ENCODE measurements at places on chromosomes 4 and X.

- DNase-seq, result no peak
Observed at GRCh38 chrX:123993326-123993725, 31.8 kb downstream of the STAG2 start.

DNA sequence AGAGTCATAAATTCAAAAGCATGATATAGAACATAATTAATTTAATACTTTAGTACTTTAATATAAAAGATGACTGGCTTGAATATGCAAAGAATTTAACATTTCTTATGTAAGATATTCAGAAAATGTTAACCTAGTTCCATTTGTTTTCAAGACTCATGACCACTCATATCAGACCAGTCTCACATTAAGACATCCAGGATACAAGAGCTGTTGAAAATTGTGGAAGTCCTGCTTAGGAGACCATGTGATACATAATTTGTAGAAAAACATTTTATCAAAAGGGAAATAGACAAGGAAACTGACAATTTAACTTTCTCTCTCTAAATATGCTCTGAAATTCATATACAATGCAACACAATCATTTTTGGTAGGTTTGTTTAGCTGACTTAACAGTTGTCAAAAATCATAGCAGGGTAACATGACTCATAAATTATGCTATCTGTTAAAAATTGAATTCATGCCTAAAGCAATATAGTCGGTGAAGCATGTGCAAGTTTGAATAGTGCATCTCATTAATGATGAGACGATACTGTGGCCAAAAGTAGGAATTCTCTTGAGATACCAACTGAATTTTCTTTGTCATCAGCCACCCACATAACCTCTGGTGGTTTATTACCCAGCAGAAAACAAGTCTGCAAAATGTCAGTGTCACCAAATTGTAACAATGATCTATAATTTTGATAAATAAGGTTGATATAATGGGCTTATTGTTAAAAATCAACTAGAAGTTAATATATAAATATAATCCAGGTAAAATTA is 211.4 kb downstream of the GASK1B start:
- no peak for DNase-seq

- DNase-seq, result no peak
Observed at GRCh38 chr4:74612837-74613236, 167.9 kb downstream of the AREG start.

DNA sequence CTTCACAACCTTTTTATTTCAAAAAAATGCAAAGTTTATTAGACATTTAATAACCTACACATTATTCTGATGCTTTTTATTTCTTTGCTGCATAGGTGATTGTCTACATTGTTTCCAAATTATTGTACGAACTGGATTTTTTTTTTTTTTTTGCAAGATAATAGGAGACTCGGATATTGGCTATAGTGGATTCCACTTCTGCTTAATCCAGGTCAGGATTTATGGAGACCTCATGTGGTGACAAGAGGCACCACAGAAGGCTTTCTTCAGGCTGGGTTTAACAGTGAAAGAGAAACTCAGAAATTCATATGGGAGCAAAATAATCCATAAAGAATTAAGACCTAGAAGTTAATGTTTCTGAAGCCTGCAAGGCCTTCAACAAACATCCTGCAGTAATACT is 2.4 kb upstream of the SLIT2 start:
- no peak for DNase-seq

DNA sequence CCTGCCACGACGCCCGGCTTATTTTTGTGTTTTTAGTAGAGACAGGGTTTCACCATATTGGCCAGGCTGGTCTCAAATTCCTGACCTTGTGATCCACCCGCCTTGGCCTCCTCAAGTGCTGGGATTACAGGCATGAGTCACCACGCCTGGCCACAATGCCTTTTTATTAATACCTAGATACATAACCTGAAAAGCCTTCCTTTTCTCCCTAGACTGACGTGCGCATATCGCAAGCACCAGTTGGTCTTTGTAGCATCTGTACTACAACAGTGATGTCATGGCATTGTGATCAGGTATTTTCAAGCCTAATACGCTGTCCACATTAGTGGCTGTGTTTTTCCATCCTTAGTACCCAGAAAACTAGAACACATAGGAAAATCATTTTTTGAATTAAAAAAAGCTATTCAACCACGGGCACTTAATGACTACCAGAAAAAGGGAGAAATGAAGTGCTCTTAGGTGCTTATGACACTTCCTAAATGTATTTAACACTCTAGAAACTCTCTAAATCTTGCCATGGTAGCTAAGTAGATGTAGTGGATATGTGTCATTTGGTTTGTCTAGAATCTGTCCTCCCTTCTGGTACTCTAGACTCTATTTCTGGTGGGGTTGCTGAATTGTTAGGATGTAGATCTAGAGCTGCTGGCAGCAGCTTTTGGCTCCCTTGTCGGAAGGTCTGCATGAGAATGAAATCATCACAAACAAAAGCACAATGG is 707.8 kb downstream of the STIM2 start:
- no peak for DNase-seq

- no peak for DNase-seq
Observed at GRCh38 chr4:162707962-162708361, 458.7 kb downstream of the NAF1 start.

DNA sequence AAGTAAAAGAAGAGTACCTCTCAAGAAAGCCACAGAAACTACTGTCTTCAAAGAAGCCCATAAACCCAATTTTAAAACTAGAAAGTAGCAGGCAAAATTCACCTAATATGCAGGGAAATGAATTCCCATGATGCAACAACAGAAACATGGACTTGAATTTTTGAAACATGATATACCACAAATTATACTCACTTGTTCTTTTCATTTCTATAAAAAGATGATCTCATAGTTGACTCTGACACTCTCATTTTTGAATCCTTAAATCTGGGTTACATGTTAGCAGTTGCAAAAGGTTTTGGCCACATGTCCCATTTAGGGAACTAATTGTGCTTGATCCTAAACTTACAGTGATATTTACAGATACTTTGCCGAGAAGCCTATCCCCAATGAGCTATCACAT is 1130.8 kb downstream of the FAT4 start:
- DNase-seq, result no peak

DNA sequence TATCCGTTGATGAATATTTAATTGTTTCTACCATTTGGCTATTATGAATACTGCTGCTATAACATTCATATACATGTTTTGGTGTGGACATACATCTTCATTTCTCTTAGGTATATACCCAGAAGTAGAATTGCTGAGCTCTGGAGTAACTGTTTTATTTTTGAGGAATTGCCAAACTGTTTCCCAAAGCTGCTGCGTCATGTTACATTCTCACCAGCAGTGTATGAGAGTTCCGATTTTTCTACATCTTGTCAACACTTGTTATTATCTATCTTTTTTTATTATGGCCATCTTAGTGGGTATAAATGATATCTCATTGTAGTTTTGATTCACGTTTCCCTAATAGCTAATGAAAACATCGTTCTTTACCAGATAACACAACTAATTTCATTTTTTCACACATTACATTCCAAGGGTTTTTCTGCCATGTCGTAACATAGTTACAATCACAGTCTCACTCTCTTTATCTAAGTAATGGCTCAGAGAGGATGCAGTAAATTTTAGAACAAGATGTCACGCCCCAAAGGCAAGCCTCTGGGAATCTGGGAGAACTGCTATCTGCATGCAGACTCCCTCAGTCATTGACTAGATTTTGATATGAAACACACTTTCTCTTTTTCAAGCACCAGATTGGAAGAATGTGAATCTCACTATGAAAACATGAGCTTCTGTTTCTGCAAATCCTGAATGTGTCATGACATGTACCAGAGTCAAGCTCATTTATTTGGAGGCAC is 10.3 kb downstream of the ARHGAP6 start:
- no peak for DNase-seq

DNA sequence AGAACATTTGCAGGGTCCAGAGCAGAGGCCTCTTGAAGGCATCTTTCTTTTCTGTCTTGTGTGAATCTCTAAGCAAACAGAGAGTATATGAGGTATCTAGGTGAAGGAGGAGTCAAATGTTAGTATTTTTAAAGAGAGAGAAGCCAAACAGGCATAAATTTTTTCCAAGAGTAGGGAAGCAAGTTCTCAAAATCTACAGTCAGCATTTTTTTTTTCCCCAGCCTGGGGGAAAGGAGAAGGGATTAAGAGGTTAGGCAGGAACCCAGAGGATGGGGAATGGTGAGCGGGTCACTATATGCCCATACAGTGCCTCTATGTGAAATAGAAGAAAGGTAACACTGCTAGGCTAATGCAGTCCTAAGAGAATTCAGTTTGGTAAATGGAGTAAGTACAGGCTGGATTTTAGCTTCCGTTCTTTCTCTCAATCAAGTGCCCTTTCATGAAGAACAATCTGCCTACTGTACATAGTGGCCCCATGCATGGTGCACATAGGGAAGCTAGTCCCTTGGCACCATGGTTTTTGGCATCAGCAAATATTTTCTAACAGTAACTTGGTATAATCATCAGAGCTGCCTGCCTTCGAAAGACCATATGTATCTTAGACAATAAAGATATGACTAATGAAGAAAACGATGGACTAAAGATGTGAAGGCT is 163.1 kb upstream of the MAB21L2 start:
- no peak for DNase-seq

DNA sequence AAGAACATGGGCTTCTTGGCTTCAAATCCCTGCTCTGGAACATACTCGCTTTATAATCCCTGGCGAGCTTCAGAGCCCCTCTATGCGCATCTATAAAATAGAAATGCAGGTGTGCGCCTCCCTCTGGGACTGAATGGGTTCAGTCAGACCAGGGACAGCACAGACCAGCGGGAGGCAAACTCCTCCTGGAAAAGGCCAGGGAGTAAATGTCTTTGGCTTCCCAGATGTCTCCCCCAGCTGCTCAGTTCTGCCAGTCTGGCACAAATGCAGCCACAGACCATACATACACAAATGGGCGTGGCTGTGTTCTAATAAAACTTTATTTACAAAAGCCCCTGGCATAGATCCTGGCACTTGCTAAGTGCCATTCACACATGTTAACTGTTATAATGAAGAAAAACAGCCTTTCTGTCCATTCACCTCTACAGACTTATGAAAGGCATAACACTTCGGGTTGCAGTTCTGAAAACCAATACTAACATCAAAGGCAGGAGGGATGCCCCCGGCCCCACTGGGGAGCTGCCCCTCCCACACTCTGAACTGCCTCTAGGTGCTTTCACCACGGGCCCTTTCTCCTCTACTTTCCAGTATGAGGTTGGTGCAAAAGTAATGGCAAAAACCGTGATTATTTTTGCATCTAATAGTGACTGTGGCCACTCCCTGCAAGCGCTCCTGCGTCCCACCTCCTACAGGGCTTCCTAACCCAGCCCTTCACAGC is 4.6 kb downstream of the JAKMIP1 start:
- DNase-seq, result no peak

GRCh38 chrX:66163849-66164411 is at the start of gene HEPH:
TSS of gene HEPH (plus strand) at chrX:66164247. CDS start at chrX:66170571, 6,324 bp downstream.
- DNase-seq, result no peak

GRCh38 chr4:100649417-100649816 is 131.6 kb upstream of the EMCN start:
- no peak for DNase-seq

- peak; percentile 65 for DNase-seq
Observed at GRCh38 chr4:110622841-110623717, at the start of gene PITX2. TSS of gene PITX2 (minus strand) at chr4:110623077. CDS start at chr4:110622460, 617 bp downstream.

- DNase-seq, result no peak
Observed at GRCh38 chr4:118032691-118033090, 1.6 kb upstream of the NDST3 start.

- DNase-seq, result no peak
Observed at GRCh38 chr4:76028350-76028765, 5.1 kb upstream of the CXCL10 start.

DNA sequence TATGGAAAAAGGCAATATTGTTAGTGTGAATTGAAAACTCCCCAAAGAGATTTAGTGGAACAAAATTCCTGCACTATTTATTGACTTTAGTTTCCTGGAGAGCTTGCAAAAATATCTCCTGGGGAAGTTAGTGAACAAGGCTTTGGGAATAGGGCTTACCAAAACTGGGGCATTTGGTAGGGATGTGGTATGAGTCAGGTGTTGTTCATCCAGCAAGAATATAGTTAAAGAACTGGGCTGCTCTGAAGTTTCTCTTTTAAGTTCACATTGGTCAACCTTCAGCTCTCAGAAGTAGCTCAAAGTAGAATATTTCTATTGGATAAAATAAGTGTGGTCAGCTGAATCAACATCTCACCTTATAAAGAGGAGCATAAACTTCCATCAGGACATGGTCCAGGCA is 185.0 kb downstream of the CPE start:
- DNase-seq, result no peak

GRCh38 chr4:100894339-100894870 is 376.6 kb upstream of the EMCN start:
- no peak for DNase-seq

DNA sequence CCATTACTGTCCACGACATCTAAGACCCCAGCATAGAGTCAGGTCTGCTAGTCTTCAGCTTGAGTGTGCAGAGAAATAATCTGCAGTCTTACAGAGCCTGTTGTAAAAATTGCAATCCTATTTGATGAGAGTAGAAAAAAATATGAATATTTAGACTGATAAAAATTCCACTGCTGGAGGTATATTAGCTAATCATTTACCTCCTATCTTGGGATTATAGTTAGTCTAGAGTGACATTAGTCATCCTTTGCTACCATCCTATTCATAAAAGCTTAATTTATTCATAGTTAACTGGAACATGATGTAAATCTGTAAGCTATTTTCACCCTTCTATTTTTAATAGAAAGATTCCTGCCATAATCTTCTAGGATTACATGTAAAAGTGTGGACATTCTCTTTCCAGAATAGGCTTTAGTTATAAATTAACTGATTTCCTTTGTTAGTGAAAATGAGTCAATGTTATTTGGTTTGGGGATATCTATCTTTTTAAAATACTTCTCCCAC is 26.7 kb downstream of the C4orf54 start:
- no peak for DNase-seq

GRCh38 chrX:114906984-114907510 is 110.4 kb downstream of the IL13RA2 start:
- DNase-seq, result no peak

- no peak for DNase-seq
Observed at GRCh38 chrX:153930011-153930910, 4.2 kb upstream of the ARHGAP4 start.

DNA sequence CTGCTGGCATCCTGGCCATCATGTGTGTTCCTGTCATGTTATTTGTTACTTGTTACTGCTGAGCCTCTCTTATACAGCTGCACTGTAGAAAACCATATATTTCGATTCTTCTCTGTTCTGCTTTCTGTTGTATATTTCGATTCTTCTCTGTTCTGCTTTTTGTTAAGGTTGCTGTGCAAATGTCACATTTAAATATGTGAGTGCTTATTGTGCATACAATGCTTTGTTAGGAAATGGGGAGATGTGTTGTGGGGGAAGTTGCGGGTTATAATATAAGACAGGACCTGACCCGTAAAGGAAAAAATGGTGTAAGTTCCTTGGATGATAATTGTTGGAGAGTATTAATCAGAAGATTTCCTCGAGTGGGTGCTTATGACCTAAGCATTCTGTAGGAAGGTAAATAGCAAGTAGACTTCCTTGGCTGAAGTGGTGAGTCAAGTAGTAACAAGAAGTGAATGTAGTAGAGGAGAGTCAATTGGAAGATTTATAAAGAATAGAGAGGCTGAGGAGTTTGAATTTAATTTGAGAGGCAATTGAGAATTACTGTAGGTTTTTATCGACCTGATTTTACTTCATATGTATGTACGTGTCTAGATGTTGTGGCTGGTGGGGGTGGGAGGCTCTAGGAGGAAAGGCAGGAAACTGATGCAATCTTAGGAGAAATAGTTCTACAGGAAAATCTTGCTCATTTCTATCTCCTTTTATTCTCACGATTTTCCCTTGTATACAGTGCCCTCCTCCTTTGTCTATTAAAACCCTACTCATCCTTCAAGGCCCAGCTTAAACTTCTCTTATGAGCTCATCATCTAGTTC is 8.5 kb downstream of the OGT start:
- no peak for DNase-seq
